Endothelial cell (in vitro differentiated cells): ENCODE measurements at places on chromosomes 3 and 15.

DNA sequence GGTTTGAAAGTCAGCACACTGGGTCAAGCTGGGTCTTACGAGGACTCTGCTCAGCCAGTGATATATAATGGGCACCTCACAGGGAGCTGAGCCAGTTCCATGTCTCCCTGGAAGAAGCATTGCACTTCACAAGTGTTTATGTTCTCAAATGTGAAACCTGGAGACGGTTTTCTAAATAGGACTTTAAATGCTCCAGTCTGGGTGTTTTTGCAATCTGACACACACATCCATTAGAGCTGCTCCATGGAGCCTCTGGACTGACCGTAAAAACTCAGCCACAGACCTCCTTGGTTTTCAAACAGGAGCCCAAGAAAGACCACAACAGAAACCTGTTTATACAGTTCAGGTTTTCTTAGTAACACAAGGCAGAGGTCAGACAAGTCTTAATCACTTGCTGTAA, 201.3 kb upstream of the LRIG1 start:
- no peak for DNase-seq

GRCh38 chr3:37259291-37259690, 84.9 kb upstream of the LRRFIP2 start:
- no peak for DNase-seq

DNA sequence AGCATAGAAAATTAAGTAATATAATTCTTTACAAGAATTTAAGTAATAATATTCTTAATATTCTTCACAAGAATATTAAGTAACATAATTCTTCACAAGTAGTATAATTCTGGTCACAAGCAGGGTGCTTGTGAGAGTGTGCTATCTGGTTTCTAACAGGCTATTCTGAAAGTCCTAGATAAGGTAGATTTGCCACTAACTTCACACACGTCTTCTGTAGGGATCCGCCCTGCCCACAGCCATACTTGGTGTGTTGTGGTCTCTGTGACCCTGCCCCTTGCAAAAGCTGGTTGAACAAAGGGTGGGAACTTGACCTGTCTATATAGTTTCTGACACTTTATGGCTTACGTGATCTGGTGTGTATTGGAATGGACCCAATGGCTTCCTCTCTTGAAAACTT, 253.4 kb upstream of the MDFIC2 start:
- DNase-seq: no peak

DNA sequence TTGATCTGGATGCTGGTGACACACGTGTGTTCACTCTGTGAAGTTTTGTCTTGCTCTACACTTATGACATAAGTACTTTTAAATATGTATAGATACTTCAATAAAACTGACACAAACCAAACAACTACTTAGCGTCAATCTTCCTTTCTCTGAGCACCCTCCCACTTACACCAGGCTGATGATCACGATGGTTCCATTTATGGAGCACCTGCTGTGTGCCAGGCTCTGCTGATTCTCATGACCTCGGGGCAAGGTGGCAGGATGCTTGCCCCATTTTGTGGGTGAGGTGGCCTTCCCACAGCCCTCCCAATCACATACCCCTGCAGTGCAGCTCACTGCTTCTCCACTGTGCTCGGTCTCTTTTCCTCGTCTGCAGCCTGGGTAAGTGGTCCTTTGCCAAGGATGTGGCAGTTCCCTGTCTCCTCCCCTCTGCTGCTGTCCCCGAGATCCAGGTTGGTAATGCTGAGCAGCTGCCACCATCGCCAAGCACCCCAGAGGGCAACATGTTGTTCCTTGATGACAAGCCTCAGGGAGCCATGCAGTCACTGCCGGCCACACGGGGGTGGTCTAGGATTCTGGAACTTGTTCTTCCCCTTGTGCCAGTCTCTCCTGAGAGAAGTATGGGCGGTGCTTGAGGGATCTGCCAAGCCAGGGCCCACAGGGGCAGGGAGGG, 20.6 kb upstream of the ADCY5 start:
- DNase-seq: no peak

- no peak for DNase-seq
These were observed 79.0 kb downstream of the REC114 start for GRCh38 chr15:73522011-73522410.

DNA sequence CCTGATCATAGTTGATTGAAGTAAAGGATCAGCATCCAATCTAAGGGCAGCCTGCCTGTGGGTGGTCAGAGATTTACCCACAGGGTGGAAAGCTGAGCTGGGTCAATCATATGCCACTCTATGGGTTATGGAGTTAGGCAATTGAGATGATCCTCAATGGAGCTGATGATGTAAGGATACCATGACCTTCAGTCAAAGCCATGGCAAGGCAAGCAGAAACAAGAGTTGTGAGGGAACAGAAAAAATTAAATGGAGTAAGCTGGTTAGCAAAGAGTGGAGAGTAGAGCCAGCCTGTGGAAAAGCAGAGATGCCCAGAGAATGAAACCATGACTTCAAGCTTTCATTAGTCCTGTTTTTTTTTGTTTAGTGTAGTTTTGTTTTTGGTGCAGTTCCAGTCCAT, 5.7 kb upstream of the IQGAP1 start:
- no peak for DNase-seq

GRCh38 chr3:64454179-64454578, 228.9 kb upstream of the PRICKLE2 start:
- no peak for DNase-seq
